ENCODE measurements at places on chromosomes 12 and 14.

- DNase-seq, result no peak
Observed at GRCh38 chr12:79174626-79175025, 310.1 kb downstream of the SYT1 start.

- no peak for DNase-seq
Observed at GRCh38 chr12:4828176-4828575, 81.5 kb upstream of the KCNA1 start.

DNA sequence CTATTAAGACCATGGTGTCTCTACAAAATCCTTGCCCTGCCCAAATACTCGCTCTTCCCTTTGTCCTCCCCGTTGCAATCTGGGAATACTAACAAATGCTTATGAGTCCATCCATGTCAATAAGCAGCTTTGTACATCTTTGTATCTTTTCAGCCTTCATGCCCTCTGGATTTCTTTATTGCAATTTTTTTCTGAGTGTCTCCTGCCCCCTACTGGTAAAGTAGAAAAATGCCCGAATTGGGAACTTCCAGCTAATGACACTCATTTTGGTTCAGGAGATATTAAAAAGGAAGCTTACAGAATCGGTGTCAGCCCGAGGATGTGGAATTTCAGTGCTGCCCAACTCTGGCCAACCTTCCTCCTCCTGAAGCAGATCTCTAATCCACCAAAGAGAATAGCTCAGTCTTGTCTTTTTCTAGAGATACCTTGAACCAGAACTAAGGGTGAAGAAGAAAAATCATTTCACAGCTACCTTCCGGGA lies 46.0 kb downstream of the SH2B3 start:
- DNase-seq, result peak; percentile 25

DNA sequence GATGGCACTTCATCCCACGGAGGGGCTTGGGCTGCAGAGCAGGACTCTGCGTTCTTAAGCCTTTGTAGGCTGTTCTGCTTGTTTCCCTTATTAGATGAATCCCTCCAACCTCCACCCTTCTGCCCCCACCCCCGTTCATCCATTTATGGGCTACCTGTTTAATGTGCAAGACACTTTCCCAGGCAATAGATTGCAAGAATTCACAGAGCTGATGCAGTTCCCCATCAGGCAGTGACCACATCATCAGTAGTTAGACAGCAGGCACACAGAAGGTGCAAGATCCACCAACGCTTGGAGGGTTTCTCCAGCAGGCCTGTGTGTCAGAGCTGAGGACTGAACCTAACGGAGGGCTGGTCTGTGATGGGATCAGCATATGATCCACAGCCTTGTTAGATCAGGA lies 1.2 kb upstream of the C1R start:
- DNase-seq, result no peak

GRCh38 chr12:47783024-47783755 lies 10.2 kb downstream of the SLC48A1 start:
- DNase-seq, result no peak

DNA sequence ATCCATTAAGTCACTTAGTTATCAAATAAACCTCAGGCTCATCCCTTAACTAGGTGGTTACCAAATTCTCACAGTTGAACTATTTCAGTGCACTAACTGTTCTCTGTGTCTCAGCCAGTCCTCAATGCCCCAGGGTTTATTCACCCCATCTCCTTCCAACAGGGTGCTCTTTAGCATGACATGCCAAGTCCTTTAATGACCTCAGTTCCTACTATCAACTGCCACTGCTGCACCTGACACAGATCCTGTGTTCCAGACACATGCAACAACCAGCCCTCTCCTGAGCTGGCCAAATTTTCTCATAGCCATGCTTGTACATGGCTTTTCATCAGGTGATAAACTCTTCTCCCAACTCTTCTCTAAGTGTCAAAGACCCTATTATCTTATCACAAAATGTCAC lies 80.0 kb downstream of the ATXN2 start:
- DNase-seq, result no peak

DNA sequence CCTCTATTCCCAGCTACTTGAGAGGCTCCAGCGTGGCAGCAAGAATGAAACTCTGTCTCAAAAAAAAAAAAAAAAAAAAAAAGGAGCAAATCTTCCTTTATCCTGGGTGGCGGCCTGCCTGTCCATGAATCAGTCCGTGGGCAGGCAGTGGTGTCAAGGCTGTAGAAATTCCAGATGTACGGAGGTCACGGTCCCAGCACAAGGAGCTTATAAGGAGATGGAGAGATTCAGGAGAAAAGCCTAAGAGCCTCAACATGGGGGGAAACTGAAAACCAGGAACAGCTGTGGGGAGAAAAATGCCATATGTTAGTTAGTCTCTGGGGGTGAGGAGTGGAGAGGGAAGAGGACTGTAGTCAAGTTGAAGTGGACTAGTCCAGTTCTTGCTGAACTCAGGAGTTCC lies 130.5 kb upstream of the CRY1 start:
- DNase-seq, result no peak

GRCh38 chr12:39816671-39817185 lies 197.1 kb upstream of the ABCD2 start:
- DNase-seq, result no peak

DNA sequence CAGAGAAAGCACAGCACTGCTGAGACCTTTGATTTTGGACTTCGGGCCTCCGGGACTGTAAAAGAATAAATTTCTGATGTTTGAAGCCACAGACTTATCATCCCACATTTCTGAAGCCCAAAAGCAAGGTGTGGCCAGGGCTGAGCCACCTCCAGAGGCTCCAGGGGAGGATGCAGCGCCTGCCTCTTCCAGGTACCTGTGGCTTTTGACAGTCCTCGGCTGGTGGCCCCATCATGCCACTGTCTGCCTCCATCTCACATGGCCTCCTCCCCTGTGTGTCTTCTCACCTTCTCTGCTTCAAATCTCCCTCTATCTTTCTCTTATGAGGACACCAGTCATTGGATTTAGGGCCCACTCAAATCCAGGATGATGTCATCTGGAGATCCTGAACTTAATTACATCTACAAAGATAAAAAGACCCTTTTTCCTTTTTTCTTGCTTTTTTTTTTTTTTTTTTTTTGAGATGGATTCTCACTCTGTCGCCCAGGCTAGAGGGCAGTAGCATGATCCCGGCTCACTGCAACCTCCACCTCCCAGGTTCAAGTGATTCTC lies 15.4 kb downstream of the GSC start:
- no peak for DNase-seq

DNA sequence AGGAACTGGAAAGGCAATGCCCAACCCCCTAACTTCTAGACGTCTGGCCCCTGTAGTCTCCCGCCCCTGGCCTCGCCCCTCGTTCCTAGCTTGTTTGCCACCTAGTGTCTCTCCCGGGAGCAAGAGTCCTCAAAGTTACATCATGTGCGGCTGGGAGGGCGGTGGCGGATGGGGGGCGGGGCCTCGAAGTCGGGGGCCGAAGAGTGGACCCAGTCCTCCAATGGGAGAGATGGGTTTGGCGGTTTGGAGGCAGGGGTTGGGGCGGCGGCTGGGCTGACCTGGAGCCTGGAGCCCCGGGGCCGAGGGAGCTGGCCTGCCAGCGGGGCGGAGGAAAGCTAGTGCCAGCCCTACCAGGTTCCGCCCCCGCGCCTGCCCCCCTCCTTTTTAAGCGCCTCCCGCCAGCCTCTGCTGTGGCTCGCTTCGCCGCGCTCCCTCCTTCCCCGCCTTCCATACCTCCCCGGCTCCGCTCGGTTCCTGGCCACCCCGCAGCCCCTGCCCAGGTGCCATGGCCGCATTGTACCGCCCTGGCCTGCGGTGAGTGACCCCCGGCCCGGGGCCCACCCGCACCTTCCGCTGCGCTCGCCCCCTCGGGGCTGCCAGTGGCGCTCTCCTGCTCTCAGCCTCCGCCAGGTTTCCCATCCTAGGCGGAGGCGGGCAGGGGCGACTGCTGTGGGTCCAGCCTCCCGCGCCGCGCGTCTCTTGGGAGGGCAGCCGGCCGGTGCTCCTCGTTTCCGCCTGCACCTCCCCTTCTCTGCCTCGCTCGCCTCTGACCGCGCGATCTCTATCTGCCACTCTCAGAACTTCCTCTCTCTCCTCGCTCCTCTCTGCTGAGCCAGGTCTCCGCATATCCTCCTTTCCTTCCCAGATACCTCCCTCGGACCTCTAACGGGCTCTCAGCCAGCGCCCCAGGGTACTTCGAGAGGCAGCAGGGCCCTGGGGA lies at the start of gene PCK2:
Gene PCK2 (plus strand): TSS at position 411 of the 940 bp plus-strand sequence. CDS start 95 bp downstream, at position 506.
- DNase-seq, result peak; percentile 93

DNA sequence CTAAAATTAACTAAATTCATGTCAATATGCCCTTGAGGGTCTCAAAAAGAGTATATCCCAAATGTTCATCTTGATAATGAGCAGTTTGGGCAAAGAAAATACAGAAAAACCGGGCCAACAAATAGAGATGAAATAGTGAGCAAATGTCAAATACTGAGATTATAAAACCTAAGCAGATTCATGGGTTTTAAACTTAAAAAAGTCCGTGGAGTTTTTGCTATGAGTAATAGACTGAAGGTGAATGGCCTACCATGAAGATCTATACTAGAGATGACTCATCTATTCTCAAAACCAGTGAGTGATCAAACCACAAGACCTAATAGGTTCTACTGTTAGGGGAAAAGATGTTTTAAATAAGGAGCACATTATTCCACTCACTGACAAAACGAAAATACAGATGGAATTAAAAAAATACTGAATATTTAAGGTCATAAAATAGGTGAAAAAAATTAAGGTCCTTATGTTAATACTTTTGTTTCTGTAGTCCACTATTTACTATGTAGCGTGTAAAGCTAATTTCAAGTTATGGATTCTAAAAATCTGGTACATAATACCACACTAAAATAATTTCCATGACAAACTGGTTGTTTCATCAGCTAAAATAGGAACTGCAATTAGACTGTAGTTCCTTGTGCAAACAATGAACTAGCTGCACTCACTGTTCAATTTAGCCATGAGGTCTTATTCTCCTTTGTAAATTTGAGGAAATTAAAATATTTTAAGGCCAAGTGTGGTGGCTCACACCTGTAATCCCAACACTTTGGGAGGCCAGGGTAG lies 5.0 kb downstream of the HNRNPC start:
- no peak for DNase-seq

GRCh38 chr12:95858451-95859343 lies at the start of gene SNRPF:
TSS of gene SNRPF (plus strand) at chr12:95858952. CDS start at chr12:95859074, 122 bp downstream.
- peak; percentile 93 for DNase-seq

DNA sequence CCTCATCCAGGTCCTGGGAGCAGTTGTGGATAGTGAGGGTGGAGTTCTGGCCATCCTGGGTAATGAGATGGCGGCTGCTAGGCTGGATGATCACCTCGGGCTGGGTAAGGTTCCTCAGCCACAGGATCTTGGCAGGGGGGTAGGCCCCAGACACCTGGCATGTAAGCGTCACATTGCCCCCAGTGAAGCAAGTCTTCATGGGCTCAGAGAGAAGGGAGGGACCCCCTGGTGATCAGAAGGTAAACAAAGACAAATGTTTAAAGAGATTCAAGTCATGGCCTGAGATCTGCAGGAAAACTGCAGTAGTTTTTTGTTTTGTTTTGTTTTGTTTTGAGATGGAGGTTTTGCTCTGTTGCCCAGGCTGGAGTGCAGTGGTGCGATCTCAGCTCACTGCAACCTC lies 12.8 kb upstream of the WSB2 start:
- no peak for DNase-seq

- DNase-seq, result peak; percentile 48
Observed at GRCh38 chr14:94392510-94392935, 4.1 kb upstream of the SERPINA1 start.

DNA sequence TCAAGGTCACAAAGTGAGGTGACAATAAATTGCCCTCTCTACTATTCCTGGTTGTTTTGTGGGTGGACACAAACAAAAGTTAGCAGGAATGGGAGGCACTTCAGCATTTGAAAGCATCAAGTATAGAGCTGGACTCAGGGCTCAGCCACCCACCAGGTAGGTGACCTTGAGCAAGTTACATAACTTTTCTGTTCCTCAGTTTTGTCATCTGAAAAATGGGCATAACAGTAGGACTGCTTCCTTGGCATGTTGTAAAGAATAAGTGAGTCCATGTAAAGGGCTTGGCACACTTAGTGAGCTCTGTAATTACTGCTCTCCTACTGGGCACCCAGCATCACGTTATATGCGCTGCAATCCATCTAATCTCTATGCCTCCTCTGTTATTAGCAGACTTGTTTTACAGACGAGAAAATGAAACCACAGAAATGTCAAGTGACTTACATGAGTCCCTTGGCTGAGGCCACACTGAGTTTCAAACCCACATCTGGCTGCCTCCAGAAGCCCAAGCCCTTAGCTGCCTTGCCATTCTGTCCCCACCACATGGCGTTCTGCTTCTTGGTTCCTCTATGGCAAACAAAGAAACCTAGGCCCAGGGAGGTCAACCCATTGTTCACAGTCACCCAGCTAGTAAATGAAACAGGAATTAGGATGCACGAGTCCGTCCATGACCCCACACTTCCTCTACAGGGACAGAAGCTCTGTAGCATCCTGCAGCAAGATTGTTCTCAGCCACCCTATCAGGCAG lies 63.2 kb upstream of the SLC24A4 start:
- no peak for DNase-seq

DNA sequence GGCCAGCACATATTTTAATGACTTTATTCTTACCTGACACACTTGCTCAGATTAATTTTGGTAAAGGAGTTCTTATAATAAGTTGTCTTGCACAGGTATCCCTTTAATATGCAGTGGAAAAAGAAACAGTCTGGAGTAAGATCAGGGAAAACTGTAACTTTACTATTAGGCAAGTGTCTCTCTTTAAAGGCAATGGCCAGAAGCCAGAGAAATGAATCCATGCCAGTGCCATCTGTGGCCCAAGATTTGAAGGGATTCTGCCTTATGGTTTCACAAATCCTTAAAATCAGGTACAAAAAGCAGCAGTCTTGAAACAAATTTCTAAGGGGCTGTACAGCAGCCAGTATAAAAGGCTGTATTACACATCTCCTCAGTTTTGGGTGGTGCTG lies 22.4 kb downstream of the NFYB start:
- DNase-seq, result no peak

DNA sequence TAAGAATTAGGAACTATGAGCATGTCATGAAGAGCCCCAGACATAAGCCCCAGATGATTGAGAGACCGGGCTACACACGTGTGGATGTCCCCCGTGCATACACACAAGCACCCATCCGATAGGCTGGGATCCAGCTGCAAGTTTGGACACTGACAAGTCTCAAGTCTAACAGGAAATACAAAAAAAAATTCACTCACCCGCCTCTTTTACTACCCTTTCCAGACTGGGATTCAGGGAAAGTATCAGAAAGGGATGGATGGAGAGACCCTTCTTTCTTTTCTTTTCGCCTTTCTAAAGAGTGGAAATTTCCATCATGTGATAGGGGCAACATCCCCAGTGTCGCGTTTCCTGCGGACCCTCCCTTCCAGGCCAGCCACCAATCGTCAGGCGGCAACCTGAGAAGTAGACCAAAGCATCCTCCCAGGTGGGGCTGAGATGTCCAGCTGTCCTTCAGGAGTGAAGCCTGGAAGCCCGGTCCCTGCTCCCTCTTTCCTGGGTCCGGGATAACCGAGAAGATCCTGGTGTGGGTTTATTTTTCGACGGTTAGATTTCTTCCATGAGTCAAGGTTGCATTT lies 6.4 kb upstream of the SLC38A4 start:
- DNase-seq, result no peak

GRCh38 chr14:88049266-88049665 lies 44.3 kb downstream of the GPR65 start:
- no peak for DNase-seq

Data from stimulated activated CD8-positive, alpha-beta memory T cell treated with anti-CD3 and anti-CD28 coated beads, Interleukin-4, amount 100 ng/mL, for 48 hours (primary cell).